GM20000 (cell line): ENCODE measurements at places on chromosomes 12 and 14.

DNA sequence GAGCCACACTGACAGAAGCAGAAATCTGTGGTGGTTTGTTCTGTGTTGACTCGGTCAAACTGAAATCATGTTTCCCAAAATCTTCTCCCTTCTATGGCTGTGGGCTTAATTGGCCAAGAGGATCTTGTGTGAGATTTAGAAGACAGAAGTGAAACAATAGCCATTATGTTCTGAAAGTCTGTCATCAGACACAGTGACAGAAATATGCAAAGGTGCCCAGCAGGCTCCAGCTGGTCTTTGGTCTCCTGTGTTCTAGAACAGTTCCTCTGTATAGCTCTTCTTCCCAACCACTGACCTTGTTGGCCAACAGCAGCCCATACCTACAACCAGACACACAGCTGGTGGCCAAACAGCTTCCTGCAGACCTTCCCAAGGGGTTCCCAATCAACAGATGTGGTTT is 25.0 kb upstream of the COCH start:
- DNase-seq: peak; percentile 55

DNA sequence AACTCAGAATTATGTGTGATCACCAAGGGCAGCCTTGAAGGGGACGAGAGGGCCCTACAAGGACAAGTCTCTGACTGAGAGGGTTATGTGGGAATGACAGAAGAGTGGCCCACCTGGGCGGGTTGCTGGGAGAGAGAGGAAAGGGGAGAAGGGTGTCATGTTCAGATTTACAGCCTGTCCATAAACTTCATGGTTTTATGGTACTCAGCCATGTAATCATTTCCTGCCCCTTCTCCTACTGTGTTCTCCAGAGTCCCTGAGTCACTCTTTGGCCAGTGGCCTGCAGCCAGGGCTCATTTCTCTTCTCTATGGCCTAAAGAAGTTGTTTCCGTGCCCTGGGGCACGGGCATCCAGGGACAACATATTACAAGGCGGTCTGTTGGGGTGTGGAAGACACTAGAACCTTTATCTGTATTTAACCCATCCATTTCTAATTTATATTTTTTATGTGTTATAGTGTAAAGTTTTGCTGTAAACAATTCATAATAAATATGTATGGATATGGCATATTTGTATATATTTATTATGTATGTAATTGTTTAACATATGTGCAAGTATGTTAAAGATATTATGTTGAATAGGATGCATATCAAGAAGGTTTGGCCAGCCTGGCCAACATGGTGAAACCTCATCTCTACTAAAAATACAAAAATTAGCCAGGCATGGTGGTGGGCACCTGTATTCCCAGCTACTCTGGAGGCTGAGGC is 26.9 kb downstream of the DDX47 start:
- no peak for DNase-seq

DNA sequence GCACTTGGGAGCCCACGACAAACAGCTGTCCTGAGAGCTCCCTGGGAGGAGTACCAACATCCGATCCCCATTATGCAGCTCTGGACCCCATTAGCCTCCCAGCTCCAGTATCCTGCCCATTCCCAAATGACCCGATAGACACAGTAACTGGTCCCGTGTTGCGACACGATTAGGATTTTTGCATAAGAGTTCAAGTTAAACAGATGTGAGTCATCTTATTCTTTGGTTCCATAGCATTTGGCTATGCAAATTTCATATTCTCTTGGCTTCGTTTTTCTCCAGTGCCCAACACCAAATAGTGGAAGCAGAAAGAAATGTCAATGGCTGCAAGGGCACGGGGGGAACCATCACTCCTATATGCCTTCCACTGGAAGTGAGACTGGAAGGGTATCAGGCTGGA is 43.0 kb upstream of the LRRC10 start:
- DNase-seq: no peak

GRCh38 chr12:20000229-20000849 is 368.0 kb upstream of the PDE3A start:
- DNase-seq: no peak

DNA sequence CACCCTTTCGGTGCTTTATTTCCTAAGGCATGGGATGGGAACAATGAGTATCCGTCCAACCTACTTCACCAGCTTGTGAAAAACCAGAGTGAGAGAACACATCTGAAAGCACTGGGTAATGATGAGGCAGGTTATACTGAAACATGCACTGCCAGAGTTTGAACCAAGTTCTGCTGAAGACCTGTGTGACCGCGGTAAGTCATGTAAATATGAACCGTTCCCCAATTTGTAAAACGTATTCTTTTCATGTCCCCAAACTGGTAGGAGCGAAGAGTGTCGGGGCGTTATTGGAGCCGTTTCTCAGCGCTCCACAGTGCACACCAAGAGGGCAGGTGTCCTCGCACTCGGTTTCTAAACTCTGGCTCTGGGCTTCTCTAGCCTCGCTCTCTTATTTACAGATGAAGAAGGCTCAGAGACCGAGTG is 788 bp upstream of the NGDN start:
- DNase-seq: no peak

DNA sequence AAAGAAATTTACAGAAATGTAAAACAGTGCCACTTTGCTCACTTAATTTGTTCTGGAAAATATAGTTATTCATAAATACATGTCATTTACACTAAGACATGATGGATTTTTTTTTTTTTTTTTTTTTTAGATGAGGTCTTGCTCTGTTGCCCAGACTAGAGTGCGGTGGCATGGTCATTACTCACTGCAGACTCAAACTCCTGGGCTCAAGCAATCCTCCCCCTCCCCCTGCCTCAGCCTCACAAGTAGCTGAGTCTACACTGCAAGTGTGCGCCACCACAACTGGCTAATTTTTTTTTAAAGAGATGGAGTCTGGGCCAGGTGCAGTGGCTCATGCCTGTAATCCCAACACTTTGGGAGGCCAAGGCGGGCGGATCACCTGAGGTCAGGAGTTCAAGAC is 101.2 kb downstream of the PPP2R5C start:
- no peak for DNase-seq

DNA sequence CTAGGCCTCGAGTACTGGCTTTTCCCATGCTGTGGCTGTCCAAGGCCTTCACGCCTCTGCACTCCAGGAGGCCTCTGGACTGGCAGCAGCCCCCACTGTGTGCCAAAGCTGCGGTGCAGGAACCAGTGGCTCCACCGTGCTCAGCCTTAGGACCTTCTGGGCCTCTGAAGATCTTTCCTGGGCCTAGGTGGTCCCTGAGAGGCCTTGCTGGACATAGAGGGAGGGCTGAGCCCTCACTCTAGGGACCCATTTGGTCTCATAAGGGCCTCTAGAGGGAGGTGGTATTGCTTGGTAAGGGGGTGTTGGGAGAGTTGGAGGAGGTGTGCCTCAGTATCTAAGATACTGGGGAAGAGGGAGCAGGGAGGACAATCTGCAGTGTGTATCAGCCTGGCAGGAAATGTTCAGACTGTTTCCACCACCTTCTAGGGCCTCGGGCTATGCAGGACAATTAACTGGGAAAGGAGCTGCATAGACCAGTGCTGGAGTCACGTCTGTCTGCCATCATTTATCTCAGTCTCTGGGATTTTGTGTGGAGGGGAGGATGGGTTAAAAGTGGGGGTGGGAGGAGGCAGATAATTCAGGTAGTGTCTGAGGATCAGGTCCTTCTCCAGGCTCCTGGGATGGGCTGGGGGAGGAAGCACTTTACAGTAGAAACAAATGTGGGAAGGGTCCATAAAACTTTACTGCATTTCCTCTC is 2.9 kb downstream of the HOXC5 start:
- no peak for DNase-seq

- no peak for DNase-seq
Observed at GRCh38 chr14:52874389-52874788, 76.5 kb downstream of the FERMT2 start.
